ENCODE measurements at places on chromosomes 3 and 15.

DNA sequence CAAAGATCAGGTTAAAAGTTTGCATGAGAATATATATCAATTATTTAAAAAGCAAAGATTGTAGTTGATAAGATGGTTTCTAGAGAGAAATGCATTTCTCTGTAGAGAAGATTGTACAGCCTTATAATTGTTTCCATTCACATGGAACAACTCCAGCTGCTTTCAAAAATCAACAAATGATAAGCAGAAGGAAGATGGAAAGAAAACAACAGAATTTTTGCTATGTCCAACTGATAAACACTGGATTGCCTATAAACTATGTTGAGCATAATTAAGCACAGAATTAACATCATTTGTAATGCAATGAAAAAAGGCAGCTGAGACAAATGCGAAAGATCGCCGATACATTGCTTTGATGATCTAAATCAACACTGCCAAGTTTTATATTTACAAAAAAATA is 89.0 kb downstream of the C3orf85 start:
- no peak for DNase-seq

GRCh38 chr3:149506540-149506939 is 32.0 kb downstream of the TM4SF4 start:
- DNase-seq: no peak

GRCh38 chr15:96764946-96765345 is 434.4 kb downstream of the NR2F2 start:
- DNase-seq: no peak

GRCh38 chr3:37130984-37131859 is 43.2 kb downstream of the LRRFIP2 start:
- no peak for DNase-seq

- no peak for DNase-seq
Measured at GRCh38 chr3:89697321-89697916, 590.0 kb downstream of the EPHA3 start.

Measured in activated CD4-positive, alpha-beta T cell treated with anti-CD3 and anti-CD28 coated beads for 36 hours (primary cell).